ENCODE measurements at places on chromosomes 6 and 20. TPM values are rescaled to one million over a fixed set of nuclear protein-coding genes. Genes with fewer than 3 reads are reported as not detected.

KIF25 gene
- total RNA-seq: 0.59 TPM

ASF1A gene
- total RNA-seq: 34.4 TPM

TASP1 gene
- 8.8 TPM for total RNA-seq

KIF16B gene
- 7.4 TPM for total RNA-seq

CDH22 gene
- not detected for total RNA-seq

TMEM217 gene
- total RNA-seq: 1.1 TPM

ELOVL2 gene
- 0.46 TPM for total RNA-seq

PNPLA1 gene
- total RNA-seq: not detected

PM20D2 gene
- total RNA-seq: 8.4 TPM

C2 gene
- 0.86 TPM for total RNA-seq

TRERF1 gene
- 18.0 TPM for total RNA-seq

GJA1 gene
- total RNA-seq: 530 TPM

DNA sequence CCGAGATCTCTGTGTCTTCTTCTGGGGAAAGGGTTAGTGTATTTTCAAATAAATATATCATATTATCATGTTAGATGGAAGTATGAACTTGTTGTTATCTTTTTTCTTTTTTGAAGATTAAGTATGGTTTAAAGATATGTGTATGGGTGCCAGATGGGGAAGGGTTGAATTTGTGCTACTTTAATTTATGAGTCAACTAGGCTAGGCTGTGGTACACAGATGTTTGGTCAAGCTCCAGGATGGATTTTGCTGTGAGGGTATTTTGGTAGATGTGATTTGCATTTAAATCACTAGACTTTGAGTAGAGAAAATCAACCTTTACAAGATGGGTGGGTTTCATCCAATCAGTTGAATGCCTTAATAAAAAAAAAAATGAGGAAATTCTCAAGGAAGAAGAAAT is 886.6 kb upstream of the ADGRB3 start:
- H3K27ac ChIP-seq: no peak overlapping the region
- no peak for DNase-seq
- no peaks in the 10 kb centered on the region for H3K27me3 ChIP-seq
- H3K4me1 ChIP-seq: no peaks in the 10 kb centered on the region
- H3K4me3 ChIP-seq: no peak overlapping the region

- H3K27me3 ChIP-seq: peaks cover 3% of the 10 kb centered on the region
- no peak overlapping the region for H3K27ac ChIP-seq
- H3K4me3 ChIP-seq: peak overlapping the region; percentile 47
- H3K4me1 ChIP-seq: no peaks in the 10 kb centered on the region
These were observed 186.9 kb upstream of the UST start for GRCh38 chr6:148559848-148560433.

DNA sequence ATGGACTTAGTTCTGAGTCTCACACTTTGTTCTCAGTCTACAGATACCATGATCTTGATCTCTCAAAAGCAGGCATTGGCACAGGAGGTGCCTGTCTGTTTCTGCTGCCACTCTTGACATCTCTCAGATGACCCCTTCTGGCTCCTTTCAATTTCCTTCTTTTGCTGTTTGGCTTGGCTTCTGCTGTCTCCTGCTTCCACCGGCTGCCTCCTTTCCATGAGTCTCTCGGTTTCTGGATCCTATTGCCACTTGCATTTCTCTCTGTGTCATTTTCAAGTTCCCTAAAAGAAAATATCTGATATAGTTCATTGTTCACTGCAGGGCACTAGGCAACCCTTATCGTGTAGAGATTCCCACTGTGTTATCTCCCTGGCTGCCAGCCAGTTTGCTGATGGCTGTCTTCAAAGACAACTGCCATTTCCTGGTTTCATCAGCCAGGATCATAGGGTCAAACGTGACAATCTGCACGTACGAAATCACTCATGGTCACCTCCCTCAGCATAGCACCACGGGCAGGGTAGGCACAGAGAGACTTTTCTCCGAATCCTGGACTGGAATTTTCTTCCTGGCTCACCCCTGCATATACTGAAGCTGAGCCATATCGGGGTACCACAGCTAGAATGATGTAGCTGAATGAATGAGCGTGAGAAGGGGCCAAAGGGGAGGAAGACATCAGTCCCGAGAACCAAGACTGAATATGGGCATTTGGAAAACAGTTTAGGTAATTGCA is 144.6 kb upstream of the TMEM170B start:
- no peak overlapping the region for H3K27ac ChIP-seq
- no peaks in the 10 kb centered on the region for H3K36me3 ChIP-seq
- no peak for DNase-seq
- H3K4me3 ChIP-seq: no peak overlapping the region
- H3K4me1 ChIP-seq: no peaks in the 10 kb centered on the region

DNA sequence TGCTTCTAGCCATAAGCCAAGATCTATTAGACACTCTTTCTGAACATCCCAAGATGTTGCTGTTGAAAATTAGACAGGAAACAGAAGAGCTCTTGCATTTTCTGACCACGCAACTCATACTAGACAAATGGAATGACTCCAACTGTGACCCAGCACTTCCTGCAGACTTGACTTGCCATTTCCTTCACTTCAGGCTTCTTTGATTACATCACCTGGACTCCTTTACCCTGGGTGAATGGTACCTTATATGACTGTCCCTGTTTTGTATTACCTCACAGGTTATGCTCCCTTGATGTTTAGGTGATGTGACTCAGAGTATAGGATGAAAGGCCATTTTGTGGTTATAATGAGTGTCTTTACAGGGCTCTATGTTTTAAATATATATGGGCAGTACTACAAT is 236.1 kb downstream of the BMP2 start:
- no peaks in the 10 kb centered on the region for H3K4me1 ChIP-seq
- peaks cover 23% of the 10 kb centered on the region for H3K36me3 ChIP-seq
- no peak overlapping the region for H3K4me3 ChIP-seq
- H3K27me3 ChIP-seq: no peaks in the 10 kb centered on the region
- H3K27ac ChIP-seq: no peak overlapping the region
- no peak for DNase-seq

DNA sequence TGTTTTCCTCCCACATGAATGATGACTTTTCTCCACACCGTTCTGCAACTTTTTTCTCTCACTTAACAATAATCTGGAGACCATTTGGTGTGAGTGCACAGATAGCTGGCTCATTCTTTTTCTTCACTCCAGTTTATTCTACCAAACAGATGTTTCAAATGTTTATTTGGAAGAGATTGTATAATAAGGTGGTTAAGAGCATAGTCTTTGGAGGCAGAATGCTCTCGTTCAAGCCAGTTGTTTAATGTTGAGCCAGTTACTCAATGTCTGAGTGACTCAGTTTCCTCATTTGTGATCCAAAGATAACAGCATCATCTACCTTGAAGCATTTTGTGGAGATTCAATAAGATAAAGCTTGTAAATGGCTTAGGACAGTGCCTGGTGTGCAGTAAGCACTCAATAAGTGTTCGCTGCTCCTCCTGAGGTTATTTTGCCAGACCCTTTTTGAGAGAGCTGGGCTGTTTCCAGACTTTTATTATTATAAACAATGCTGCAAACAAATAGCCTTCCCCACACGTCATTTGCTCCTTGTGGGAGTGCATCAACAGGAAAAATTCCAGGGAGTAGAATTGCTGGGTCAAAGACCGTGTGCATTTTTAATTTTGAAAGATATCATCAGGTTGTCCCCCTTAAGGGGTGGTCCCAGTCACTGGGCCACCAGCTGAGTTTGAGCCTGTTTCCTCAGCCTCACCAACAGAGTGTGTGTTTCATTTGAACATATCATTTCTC is 70.6 kb downstream of the VEGFA start:
- no peaks in the 10 kb centered on the region for H3K36me3 ChIP-seq
- no peaks in the 10 kb centered on the region for H3K27me3 ChIP-seq

DNA sequence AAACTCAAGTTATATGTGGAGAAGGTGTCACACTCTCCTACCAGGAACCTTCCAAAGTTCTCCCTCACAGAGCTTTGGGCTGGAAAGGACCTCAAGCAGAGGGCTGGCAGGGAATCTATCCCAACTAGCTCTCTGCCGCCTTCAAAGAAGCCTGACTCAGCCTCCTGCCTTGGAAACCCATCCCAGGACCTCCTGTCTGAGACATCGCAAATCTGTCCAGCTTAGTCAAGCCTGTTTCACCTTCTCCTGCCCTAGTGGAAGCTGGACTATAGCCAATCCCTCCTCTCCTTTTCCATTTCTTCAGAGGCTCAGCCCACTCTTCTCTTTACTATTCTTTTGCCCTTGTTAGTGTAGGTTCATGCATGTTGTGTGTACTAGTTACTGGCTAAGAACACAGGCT is 48.2 kb upstream of the FOXP4 start:
- peaks cover 18% of the 10 kb centered on the region for H3K27me3 ChIP-seq
- peaks cover 6% of the 10 kb centered on the region for H3K4me1 ChIP-seq
- no peaks in the 10 kb centered on the region for H3K36me3 ChIP-seq
- no peak overlapping the region for H3K27ac ChIP-seq
- no peak overlapping the region for H3K4me3 ChIP-seq

DNA sequence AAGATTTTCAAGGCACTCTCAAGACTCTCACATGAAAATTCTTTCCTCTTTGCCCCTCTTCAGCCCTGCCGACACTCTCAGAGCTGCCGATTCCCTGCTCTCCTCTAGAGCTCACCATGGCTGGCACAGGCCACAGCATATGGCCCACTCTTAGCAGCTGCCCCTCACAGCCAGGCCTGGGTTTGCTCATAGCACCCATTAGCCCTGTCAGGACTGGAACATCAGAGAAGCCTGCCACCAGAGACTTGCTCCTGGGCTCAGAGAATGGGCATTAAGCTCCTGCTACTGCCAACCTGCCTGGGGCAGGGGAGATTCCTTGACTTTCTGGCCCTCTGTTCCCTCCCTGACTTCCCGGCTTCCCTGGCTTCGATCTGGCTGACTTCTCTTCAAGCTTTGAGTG is 96.7 kb downstream of the LRFN2 start:
- H3K36me3 ChIP-seq: no peaks in the 10 kb centered on the region
- no peaks in the 10 kb centered on the region for H3K27me3 ChIP-seq
- no peak overlapping the region for H3K27ac ChIP-seq
- H3K4me1 ChIP-seq: no peaks in the 10 kb centered on the region
- no peak for DNase-seq
- H3K4me3 ChIP-seq: no peak overlapping the region

- no peak overlapping the region for H3K27ac ChIP-seq
- H3K27me3 ChIP-seq: no peaks in the 10 kb centered on the region
- H3K4me1 ChIP-seq: no peaks in the 10 kb centered on the region
- no peak overlapping the region for H3K4me3 ChIP-seq
These were observed 16.6 kb upstream of the STK38 start for GRCh38 chr6:36563928-36564284.

DNA sequence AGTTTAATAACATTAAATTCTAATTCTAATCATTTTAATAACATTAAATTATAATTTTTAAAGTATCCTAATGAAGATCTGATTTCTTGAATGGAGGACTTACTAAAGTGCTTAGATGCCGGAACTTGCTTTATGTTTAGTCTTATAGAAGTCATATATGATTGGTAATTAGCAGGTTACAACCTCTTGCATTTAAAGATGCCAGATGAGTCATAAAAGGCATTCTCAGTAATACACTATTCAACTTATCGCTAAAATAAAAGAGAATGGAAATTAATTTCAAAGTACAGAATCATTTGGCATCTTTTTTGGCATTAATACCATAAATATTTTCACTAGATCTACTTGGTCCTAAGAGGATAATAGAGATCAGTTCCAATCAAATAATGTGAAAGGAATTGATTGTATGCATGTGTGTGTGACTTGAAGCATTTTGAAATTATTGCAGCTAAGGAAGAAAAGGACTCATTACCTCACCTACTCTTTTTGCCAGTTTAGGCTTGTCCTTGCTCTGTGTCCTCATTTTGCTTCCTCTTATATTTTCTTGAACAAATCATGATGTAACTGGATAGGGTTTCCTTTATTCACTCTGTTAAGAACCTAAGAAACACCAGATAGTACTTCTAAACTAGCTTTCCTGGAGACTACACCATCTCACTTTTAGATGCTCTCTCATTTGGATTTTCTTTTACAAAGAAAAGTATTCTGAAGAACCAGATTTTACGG is 2.7 kb downstream of the COL21A1 start:
- no peak for DNase-seq
- H3K4me3 ChIP-seq: no peak overlapping the region
- H3K27ac ChIP-seq: no peak overlapping the region

- no peak overlapping the region for H3K4me3 ChIP-seq
- DNase-seq: no peak
- H3K36me3 ChIP-seq: no peaks in the 10 kb centered on the region
- H3K27ac ChIP-seq: no peak overlapping the region
These were observed 714 bp upstream of the MYLK2 start for GRCh38 chr20:31818376-31818908.

DNA sequence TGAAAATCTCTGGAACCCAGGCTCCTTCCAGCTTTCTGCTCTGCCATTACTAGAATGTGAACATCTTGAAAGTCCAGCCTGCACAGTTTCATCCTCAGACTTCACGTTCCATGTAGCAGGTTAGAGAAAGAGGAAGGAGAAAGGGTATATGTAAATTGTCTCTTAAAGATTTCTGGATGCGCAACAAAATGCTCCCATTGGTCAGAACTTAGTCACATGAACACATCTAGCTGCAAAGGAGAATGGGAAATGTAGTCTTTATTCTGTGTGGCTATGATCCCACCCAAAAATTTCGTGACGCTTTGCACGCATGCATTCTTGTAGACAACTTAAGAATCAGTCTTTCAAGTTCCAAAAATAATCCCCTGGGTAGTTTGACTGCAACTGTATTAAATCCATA is 46.4 kb upstream of the CHD6 start:
- no peak for DNase-seq
- H3K27ac ChIP-seq: no peak overlapping the region

DNA sequence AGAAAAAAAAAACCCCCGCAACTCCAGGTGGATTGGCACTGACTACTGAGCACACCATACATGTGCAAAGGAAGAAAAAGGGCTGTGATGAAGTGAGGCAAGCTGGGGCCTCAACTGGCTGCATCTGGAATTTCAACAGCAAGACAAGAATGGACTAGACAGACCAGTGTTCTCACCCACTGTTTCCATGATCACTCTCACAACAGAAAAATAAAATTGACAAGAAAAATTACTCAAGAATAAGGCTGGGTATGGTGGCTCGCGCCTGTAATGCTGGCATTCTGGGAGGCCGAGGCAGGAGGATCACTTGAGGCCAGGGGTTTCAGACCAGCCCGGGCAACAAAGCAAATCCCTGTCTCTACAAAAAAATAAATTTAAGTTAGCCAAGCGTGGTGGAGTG is 18.8 kb downstream of the ZNF217 start:
- H3K4me3 ChIP-seq: no peak overlapping the region
- H3K27ac ChIP-seq: no peak overlapping the region
- H3K36me3 ChIP-seq: peaks cover 71% of the 10 kb centered on the region
- no peaks in the 10 kb centered on the region for H3K27me3 ChIP-seq
- no peak for DNase-seq

GRCh38 chr6:125231574-125232343 is 70.0 kb downstream of the HDDC2 start:
- H3K27ac ChIP-seq: no peak overlapping the region
- no peaks in the 10 kb centered on the region for H3K27me3 ChIP-seq

GRCh38 chr20:54337144-54337543 is 129.3 kb downstream of the PFDN4 start:
- H3K4me1 ChIP-seq: no peaks in the 10 kb centered on the region
- H3K36me3 ChIP-seq: peaks cover 5% of the 10 kb centered on the region
- no peak for DNase-seq
- no peak overlapping the region for H3K4me3 ChIP-seq

- no peak overlapping the region for H3K4me3 ChIP-seq
- H3K36me3 ChIP-seq: no peaks in the 10 kb centered on the region
- no peaks in the 10 kb centered on the region for H3K4me1 ChIP-seq
- DNase-seq: no peak
- H3K27me3 ChIP-seq: no peaks in the 10 kb centered on the region
- H3K27ac ChIP-seq: no peak overlapping the region
These were observed 592.3 kb downstream of the PKHD1 start for GRCh38 chr6:51495096-51495495.

Measured in H9 (cell line).